GM12878 (cell line): ENCODE measurements at places on chromosomes 7 and 10. TPM values are rescaled to one million over a fixed set of nuclear protein-coding genes. Genes with fewer than 3 reads are reported as not detected.

DNA sequence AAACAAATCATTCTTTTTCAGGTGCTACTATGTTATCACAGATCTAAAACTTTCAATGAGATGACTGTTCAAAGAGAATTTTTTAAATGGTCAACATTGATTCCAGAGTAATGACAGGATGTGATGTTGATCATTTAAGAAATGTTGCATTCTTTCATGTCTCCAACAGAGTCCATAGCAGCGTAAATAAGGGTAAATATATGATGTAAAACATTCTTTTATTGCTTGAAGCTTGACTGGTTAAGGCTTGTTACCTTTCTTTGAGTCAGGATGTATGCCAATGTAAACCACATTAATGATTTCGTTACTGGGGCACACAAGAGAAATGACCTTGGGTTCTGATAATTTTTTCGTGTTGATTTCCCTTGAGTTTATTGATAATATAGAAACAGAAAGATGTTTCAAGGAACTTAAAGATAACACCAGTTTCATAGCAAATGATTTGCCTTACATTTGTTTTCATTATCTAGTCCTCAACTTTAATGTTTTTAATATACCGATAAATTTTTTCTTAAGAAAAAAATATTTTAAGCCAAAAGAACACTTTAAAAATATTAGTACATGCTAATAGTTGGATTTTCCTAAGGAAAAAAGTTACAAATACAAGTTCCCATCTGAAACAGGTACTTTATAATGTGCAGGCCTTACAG lies 3.5 kb downstream of the STK17A start:
- no peak for DNase-seq

GRCh38 chr10:133123050-133123745 lies 35.5 kb downstream of the ADGRA1 start:
- no peak for DNase-seq

- no peak for DNase-seq
Measured at GRCh38 chr7:73519867-73520672, 2.0 kb downstream of the BAZ1B start.

DNA sequence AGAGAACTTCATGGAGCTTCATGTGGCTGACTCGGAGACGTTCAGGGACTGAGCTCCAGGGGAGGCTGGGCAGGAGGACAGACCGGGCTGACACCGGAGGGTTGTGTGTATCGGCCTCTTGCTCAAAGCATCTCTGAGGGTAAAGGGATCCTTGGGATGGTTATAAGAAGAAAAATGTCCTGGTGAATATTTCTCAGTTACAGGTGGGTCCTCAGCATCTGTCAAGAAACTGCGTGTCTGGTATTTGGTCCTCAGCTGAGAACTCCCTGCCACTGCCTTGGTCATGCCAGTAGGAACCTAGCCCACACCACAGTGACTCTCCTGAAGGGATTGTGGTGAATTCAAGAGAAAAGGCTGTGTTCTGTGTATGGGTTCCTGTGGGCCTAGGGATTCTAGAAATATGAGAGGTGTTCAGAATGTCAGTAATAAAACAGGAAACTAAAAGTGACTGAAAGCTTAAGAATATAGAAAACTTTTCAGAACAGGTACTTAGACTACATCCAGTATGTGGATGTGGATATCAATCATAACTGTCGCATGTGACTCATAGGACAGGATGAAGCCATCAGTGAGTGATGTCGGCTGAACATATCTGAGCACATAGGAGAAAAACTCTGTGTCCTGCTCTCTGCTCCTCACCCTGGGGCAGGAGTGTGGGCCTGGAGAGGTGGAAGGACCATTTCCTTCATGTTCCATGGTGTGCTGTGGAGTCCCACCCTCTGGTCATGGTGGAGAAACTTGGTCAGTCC lies 28.4 kb downstream of the MBL2 start:
- DNase-seq, result no peak

DNA sequence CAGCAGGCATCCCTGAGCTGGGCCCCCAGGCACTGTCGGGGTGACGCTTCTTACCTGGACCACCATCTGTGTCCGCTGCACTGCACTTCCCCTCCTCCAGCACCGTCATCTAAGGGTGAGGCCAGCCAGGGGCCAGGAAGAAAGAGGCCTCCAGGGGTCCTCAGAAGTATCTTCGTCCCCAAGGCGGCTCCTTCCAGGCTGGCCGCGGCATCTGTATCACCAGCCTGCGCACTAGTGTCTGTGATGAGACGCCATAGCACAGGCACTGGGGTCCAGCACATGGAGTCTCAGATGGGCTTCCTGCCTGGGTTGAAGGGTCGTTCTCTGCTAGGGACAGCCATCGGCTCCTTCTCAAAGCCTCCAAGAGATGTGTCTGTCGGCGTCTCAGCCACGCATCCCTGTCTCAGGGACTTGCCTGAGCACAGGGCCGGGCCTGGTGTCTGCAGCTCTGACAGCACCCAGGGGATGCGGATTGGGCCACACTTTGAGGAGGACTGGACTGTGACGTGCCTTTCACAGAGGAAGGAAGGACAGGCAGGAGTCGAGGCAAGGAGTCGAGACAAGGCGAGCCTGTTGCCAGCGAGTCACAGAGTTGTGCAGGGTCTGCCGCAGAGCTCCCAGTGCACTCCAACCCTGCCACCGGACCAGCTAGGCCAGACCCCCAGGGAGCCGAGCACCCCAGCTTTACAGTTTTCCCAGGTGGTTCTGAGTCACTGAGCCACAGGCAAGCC lies 101.5 kb upstream of the DIP2C start:
- DNase-seq, result no peak

GRCh38 chr7:157744786-157745601 lies 408.2 kb downstream of the DNAJB6 start:
- DNase-seq, result no peak

GRCh38 chr7:40516376-40516775 lies 381.6 kb downstream of the SUGCT start:
- DNase-seq, result no peak

DNA sequence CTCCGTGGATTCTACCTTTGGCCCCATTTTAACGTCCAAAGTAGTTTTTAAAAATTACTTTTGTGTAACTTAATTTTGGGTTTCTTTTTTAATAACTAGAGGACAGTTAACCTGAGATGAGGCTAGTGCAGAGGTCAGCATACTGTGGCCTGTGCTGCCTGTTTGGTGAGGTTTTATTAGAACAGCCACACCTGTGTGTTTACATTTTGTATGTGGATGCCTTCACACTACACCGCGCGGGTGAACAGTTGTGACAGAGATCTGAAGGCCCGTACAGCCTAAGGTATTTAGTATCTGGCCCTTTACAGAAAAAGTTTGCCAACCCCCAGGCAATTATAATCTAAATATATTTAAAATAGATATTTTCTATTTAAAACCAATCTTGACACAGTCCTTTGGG lies 46.9 kb downstream of the STK17A start:
- DNase-seq, result no peak

GRCh38 chr7:126940723-126941307 lies 311.9 kb downstream of the GRM8 start:
- no peak for DNase-seq

- no peak for DNase-seq
Measured at GRCh38 chr10:29392376-29393021, 103.6 kb downstream of the LYZL1 start.

- DNase-seq, result no peak
Measured at GRCh38 chr10:84205853-84206525, 11.7 kb downstream of the CDHR1 start.

The CALY gene
- not detected in 2 replicates for total RNA-seq

The GIMAP2 gene
- 29.8 TPM in 2 replicates for total RNA-seq
